CD4-positive, alpha-beta T cell treated with Interleukin-6 for 4 hours (primary cell): ENCODE measurements at places on chromosomes 1 and 21.

DNA sequence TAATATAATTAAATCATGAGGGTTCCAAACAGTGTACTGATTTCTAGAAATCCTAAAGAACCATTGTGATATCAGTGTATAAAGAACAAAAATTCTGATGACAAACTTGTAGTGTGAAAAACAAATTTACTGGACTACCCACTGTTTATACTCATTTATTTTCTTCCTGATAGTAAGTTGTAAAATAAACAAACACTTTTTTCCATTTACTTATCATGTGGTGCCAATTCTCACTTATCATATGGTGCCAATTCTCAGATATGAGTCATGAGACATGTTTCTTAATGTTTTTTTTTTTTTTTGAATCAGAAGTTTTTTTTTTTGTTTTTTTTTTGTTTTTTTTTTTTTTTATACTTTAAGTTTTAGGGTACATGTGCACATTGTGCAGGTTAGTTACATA is 137.7 kb downstream of the LEPR start:
- DNase-seq: no peak

GRCh38 chr1:78286686-78287085 is 204.1 kb upstream of the PTGFR start:
- no peak for DNase-seq

GRCh38 chr1:27970401-27970800 is 10.6 kb downstream of the XKR8 start:
- DNase-seq: no peak

GRCh38 chr21:43853851-43854772 is 10.9 kb upstream of the AGPAT3 start:
- no peak for DNase-seq

DNA sequence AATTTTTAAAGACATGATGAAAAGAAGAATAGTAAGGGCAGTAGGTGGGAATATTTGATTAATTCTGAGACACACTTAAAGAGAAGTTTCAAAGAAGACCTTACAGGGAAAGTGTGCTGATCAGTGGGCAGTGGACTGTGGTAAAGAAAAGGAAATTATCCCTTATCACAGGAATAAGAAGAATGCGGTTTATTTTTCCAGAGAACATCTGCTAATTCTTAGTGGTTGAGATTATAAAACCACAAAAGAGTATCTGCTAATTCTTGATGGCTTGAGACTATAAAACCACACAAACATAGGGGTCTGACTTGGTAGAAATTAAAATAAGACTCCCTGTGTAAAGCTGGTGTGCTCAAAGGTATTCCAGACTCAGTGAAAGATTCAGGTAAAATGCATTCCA is 60.0 kb upstream of the KCTD3 start:
- no peak for DNase-seq

DNA sequence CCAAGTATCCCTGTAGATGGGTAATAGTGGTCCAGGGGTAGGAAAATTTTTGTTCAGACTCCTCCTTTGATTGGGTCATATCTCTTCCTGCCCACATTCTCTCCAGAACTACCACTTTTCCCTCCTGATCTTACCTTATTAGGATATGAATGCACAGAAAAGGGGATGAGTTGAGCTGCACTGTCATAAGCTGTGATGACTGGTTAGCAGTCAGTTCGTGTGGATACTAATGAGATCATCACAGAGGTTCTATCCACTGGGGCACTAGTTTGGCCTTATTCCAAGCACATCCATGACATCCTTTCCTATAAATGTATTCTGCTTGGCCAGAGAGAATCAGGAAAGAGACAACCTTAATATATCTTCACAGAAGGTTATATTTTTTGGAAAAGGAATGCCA is 22.1 kb upstream of the TBX15 start:
- DNase-seq: no peak

GRCh38 chr1:226806988-226807387 is 63.4 kb upstream of the PSEN2 start:
- no peak for DNase-seq

DNA sequence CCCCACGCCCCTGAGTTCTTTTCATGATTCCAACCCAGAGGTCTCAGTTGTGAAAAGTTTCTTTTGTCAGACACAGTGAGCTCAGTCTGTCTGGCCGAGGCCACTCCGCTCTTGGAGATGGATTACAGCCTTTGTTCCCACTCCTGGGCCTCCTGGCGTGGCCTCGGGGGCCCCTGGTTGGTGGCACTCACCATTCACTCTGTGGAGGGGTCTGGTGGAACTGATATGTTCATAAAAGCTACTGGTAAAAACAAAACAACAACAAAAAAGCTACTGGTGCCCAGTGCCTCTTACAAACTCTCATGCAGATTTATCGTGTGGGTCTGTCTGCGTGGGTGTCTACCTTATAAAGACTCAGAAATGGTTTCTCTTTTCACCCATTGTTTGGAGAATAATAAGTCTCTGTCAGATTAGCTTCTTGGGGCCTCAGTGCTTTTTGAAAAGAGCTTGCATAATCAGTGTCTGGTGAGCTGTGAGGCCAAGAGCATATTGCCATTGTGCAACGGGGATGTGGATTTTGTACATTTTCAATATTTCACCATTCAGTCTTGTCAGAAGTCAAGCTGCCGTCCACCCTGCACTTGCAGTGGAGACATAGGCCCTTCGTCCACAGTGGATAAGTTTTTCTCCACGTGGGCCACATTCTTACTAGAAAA is 86.7 kb downstream of the GALNT2 start:
- DNase-seq: no peak

- no peak for DNase-seq
Measured at GRCh38 chr21:34834290-34834689, 165.5 kb downstream of the CLIC6 start.

DNA sequence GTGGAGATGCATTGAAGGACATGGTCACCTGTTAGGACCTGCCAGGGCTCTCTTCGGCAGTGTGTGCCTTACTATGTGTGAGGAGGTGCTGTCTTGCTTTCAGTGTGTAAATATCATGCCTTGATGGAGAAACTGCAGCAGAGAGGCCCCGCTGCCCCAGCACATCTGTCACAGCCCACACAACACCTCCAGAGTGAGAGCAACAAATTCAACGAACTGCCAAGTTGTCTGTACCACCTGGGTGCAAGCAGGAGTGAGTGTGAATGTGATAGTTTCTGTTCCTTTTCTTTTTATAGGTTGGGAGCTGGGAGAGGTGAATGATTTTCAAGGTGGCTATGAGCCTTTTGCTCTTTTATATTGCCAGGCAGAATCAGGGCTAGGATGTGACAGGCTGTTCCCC is 114.6 kb upstream of the KIAA0040 start:
- DNase-seq: no peak

- no peak for DNase-seq
Measured at GRCh38 chr1:243229526-243229925, 25.6 kb downstream of the CEP170 start.
